ENCODE measurements at places on chromosomes 7 and 10.

GRCh38 chr7:158789842-158790241 lies 39.5 kb downstream of the ESYT2 start:
- no peak for DNase-seq

DNA sequence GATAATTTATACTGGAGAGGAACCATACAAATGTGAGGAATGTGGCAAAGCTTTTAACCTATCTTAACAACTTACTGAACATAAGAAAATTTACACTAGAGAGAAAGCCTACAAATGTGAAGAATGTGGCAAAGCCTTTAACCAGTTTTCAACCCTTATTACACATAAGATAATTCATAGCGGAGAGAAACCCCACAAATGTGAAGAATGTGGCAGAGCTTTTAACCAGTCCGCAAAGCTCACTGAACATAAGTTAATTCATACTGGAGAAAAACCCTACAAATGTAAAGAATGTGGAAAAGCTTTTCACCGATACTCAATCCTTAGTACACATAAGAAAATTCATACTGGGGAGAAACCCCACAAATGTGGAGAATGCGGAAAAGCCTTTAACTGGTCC lies 37.9 kb downstream of the ZNF138 start:
- no peak for DNase-seq

- no peak for DNase-seq
Measured at GRCh38 chr10:106872176-106872575, 292.3 kb downstream of the SORCS1 start.

DNA sequence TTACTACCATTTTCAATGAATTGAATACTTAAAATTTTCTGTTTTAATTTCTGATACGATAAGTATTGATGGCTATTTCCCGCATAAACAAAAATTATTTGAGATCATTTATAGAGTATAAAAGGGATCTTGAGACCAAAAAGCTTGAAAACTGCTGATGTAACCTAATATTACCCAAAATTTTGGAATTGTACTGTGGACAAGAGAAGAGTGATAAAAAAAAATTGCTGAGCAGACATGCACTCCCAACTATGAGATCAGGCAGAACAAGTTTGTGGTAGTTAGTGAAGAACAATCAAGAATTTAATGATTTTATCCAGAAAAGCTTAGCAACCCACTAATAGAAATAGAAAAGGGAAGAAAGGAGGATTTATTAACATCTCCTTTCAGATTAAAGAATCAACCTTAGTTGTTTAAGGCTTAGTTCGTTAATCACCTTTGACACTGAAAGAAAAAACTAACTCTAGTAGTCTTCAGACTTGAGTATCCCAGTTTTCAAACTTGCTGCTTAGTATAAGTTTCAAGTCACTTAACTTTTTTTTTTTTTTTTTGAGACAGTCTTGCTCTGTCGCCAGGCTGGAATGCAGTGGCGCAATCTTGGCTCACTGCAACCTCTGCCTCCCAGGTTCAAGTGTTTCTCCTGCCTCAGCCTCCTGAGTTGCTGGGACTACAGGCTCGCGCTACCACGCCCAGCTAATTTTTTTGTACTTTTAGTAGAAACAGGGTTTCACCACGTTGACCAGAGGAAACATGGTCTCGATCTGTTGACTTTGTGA lies 50.6 kb upstream of the ZC3HAV1 start:
- DNase-seq = no peak

GRCh38 chr7:142629588-142630260 lies 119.5 kb upstream of the PRSS1 start:
- DNase-seq = no peak

DNA sequence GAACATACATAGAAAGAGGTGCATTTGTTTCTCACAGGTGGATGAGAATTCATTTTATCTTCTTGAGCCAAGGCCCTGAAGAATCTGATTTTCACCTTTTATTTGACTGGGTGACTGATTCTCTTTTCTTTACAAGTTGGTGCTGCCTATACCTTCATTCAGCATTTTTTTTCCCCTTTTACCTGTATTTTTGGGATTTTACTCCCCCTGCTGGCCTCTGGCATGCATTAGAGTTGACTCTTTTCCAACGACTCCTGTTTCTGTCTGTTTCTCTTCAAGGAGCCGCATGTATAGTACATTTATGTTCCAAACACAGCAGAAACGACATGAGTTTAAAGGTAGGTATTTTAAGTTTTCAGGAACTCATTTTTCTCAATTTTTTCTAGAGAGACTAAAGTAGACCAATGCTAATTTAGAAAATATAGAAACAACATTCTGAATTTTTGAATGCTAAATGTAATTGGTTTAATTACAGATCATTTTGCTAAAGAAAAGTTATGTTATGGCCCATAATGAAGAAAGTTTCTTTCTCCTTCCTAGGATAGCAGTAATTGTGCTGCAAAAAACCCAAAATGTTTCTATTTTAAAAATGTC lies 149.8 kb upstream of the HDAC9 start:
- DNase-seq = no peak

GRCh38 chr10:129694184-129694583 lies 227.1 kb downstream of the MGMT start:
- DNase-seq = no peak

DNA sequence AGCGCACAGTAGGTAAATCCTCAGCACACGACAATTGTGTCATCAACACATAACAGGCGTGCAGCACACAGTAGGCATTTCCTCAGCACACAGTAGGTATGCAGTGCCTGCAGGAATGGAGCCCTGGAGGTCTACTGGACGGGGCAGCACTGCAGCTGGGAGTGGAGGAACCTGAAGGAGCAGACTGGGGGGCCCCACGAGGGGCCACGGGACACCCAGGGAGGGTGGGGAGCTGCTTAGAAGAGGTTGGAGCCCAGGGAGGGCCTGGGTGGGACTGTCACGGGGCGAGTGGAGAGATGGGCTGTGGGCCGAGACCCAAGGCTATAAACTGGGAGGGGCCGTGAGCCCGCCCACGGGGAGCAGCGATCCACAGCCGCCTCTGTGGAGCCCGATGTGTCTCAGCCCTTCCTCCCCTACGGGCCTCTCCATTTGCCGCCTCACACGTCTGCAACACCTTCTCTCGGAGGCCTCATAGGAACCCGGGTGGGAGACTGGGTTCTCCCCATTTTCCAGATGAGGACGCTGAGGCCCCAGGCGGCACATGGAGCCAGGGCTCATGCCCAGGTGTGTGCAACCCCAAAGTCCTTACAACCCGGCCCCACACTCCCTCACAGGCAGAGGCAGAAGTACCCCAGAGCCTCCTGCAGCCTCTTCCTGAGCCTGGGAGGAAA lies 101.5 kb downstream of the MICALL2 start:
- no peak for DNase-seq

DNA sequence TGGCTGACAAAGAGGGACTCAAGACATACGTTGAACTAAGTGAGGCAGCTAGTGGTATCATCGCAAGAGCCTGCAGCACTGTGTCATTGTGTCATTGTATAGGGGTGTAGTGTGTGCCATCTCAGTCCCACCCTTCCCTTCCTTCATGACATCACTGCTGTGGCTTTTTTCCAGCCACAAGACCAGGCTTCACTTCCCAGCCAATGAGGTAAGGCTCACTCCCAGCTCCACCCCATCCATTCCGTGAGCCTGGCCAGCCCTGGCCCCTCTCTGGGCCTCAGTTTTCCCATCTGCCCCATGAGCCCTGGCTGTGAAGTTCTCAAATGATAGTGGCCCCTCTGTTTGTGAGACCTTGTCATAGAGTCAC lies 134.3 kb upstream of the ZMIZ1 start:
- DNase-seq = no peak

- no peak for DNase-seq
Measured at GRCh38 chr10:11949152-11949551, 93.5 kb downstream of the UPF2 start.

DNA sequence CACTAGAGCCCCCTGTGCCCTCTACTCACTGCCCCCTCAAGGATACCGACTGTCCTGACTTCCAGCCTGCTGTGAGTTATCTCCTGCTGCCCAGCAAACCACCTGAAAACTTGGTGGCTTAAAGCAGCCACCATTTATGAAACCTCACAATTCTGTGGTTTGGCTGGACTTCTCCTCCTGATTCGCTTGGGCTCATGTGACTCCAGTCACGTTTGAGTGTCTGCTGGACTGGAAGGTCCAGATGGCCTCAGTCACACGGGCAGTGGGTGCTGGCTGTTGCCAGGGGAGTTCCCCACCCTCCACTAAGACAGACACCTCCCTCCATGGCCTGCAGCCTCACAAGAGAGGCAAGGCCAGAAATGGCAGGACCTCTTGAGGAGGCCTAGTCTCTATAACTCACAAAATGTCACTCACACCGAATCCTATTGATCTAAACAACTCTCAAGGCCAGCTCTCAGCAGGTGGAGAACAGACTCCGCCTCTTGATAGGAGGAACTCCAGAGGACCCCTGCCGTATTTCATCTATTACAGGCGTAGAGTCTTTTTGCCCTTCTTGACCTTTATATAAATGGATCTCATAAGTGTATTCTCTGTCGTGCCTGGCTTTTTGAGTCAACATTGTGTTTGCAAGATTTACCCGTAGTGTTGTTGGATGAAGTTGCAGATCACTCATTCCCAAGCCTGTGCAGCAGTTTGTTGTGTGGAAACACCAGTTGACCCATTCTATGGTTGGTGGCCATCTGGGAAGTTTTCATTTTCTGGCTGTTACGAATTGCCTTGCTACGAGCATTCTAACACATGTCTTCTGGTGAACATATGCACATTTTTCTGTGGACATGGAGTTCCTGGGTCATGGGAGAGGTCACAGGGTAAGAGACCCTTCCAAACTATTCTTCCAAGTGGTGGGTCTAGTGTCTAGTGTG lies 48.3 kb downstream of the ZMIZ1 start:
- DNase-seq = no peak

- no peak for DNase-seq
Measured at GRCh38 chr10:86345859-86346798, 20.5 kb downstream of the GRID1 start.

GRCh38 chr10:97361537-97361901 lies 27.0 kb upstream of the FRAT2 start:
- DNase-seq = no peak

DNA sequence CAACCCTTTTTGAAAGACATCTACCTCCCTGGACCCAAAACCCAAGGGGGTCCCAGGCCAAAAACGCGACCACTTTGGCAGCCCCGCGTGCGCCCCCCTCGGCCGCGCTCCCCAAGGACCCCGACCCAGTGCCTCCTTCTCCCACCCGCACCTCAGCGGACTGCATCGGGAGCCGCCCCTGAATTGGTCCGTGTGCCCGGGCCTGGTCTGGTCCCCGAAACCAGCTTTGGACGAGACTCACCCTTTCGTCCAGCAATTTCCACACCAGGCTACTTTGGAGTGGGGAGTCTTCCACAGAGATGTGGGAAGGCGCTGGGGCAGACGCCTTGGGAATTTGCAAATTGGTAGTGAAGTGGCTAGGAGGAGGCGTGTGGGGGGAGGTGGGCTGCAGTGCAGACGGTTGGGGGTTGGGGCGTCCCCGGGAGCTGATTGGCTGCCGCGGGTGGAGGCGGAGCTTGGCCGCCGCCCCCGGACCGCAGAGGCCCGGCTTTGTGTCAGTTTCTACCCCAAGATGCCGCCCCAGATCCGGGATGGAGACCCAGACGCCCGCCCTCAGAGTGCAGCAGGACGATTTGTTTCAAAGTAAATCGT lies 16.9 kb downstream of the TCAF1 start:
- DNase-seq = no peak

DNA sequence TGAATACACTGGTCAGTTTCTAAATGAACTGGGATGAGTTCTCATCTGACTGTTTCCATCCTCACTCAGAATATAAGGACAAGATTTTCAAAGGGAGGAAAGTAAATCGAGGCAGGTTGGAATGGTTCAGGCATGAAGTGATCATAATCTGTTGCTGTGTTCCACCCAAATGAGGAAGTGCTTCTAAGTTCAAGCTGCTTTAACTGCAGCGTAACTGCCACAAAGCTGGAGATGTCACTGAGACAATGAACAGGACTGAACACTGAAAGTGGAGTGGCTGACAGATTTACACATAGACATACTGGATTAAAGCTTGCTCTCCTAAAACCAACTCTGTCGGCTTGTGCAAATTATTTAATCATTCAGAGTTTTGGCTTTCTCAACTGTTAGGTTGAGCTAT lies 66.6 kb downstream of the GPR37 start:
- DNase-seq = no peak

DNA sequence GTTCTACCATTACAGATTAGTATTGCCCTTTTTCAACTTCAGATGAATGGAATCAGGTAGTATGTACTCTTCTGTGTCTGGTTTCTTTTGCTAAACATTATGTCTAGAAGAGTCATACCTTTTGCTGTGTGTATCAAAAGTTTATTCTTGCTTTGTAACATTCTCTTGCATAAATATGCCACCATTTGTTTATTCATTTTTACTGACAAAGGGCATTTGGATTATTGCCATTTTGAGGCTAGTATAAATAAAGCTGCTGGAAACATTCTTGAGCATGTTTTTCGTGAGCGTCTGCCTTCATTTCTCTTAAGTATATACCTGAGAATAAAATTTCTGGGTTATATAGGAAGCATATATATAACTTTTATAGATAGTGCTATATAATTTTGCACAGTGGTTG lies 121.7 kb upstream of the CSTF2T start:
- no peak for DNase-seq

DNA sequence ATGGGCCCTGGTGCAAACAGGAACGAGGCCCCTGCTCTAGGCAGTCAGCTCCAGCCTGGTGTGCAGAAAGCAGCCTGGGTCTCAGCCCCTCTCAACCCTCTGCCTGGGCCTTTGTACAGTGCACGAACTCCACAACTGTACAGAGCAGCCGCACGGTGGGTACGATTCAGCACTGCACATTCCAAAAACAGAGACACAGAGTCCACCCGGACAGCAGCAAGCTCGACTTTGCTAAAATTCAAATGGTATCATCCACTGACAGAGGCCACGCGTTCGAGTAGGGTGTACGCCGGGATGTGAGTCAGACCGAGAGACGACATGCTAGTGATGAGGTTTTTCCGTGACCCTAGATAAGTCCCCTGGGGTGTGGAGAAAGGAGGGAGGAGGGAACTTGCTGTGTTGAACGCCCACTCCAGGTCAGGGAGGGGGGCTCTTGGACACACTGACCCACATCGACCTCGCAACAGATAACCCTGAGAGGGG lies 65.6 kb upstream of the PDGFA start:
- DNase-seq = no peak

GRCh38 chr10:49118430-49119074 lies 3.2 kb upstream of the VSTM4 start:
- no peak for DNase-seq

GRCh38 chr10:27372095-27372494 lies 131.5 kb upstream of the ACBD5 start:
- DNase-seq = no peak

- DNase-seq = no peak
Measured at GRCh38 chr10:100826031-100826651, 80.8 kb downstream of the PAX2 start.

DNA sequence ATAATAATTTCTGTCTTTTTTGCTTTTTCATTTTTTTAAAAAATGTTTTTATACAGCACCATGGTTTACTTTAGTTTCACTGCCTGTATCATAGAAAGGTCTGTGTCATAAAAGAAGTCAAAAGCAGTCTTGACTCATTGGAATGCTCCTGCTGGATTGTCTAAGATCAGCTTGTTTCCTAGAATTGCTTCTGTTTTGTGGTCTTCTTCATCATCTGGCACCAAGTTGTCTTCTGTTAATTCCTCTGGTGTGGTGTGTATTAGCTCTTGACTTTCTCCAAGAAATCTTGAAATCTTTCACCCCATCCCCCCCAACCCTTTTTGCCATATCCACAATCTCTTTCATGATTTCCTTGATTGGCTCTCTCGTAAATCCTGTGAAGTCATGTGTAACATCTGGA lies 250.3 kb upstream of the CXCL12 start:
- no peak for DNase-seq
